CD4-positive, CD25-positive, alpha-beta regulatory T cell (primary cell): ENCODE measurements at places on chromosomes 4 and X. TPM values are rescaled to one million over a fixed set of nuclear protein-coding genes. Genes with fewer than 3 reads are reported as not detected.

GRCh38 chr4:58453956-58454355 lies 1343.8 kb upstream of the IGFBP7 start:
- no peak overlapping the region for H3K27ac ChIP-seq
- no peaks in the 10 kb centered on the region for H3K36me3 ChIP-seq
- no peaks in the 10 kb centered on the region for H3K27me3 ChIP-seq
- no peak for DNase-seq

The MTNR1A gene
- total RNA-seq: not detected

The GAB1 gene
- total RNA-seq: 1.2 TPM

- H3K27ac ChIP-seq: no peak overlapping the region
- no peaks in the 10 kb centered on the region for H3K36me3 ChIP-seq
- no peak overlapping the region for H3K4me3 ChIP-seq
Measured at GRCh38 chrX:35890699-35891098, 28.8 kb upstream of the CFAP47 start.

DNA sequence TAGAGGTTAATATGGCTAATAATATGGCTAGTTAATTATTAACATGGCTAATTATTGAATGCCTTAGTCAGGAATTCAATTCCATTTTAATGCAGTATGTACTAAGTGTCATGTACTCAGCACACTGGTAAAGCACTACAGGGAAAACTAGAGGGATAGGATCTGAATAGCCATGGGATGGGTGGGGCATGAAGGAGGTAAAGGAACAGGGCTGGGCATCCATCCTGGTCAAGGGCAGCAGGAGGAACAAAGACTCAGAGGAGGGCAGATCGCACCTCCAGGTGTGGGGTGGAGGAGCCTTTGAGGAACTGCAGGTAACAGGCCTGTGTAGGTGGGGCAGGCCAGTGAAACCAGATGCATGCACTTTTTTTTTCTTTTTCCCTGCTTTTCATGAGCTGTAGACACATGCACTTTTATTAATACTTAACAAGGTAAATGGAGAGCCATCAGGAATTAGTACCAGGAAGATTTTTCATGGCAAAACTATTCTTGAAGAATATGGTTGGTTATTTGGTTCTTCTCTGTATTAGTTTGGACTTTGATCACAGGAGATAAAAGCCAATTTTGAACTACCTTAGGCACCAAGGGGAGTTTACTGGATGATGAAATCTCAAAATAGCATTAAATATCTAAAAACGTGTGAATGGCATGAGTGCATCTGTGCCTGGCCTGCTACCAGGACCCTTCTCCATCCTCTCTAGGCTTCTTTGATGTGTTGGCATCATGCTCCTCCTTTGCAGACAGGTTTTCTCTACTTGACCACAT lies 88.3 kb downstream of the CC2D2A start:
- H3K36me3 ChIP-seq: no peaks in the 10 kb centered on the region
- no peaks in the 10 kb centered on the region for H3K27me3 ChIP-seq
- H3K27ac ChIP-seq: no peak overlapping the region

GRCh38 chrX:10171249-10171648 lies 14.5 kb downstream of the CLCN4 start:
- DNase-seq: no peak
- peaks cover 3% of the 10 kb centered on the region for H3K4me1 ChIP-seq
- no peaks in the 10 kb centered on the region for H3K36me3 ChIP-seq

GRCh38 chr4:112514647-112515197 lies 1.3 kb downstream of the NEUROG2 start:
- H3K36me3 ChIP-seq: no peaks in the 10 kb centered on the region
- H3K27ac ChIP-seq: no peak overlapping the region
- peaks cover 59% of the 10 kb centered on the region for H3K27me3 ChIP-seq
- H3K4me3 ChIP-seq: no peak overlapping the region

DNA sequence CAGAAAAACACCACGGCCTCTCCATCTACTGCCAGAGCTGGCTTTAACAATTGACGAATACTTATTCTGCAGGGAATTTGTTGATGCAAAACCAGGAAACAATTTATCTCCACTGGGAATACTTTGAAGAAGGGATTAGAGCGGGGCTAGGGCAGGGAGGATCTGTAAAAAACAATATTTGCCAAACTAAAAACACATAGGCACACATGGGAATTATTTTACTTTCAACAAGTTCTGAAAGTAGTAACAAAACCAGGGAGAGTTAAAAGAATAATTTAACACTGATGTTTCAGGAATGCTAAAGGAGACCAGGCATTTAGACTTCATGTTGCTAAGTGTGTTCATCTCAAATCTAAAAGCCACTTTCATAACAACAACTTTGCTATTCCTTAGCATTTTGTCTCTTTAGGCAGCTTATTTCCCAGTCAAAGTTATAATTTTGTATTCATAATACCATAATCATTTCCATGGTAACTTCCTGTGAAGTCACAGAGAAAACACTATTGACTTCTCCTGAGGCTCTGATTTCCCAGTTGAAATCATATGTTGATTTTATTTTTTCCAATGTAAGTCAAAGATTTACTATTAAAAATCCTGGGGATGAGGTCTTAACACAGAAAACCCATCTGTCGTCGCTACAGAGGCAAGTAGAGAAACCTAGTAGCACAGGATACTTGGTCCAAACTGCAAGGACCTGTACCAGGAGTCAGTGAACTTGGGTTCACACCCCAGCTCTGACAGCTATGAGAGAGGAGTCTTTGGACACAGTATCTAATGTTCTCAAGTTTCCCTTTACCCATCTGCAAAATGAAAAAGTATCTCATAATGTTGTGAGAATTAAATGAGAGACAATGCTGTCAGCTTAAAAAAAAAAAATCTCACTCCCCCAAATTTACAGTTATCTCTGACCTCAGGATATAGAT lies 69.3 kb downstream of the SH3RF1 start:
- no peak overlapping the region for H3K4me3 ChIP-seq
- H3K36me3 ChIP-seq: no peaks in the 10 kb centered on the region
- DNase-seq: no peak
- no peak overlapping the region for H3K27ac ChIP-seq

GRCh38 chrX:66042307-66043077 lies 2.6 kb upstream of the VSIG4 start:
- H3K36me3 ChIP-seq: no peaks in the 10 kb centered on the region
- H3K27me3 ChIP-seq: no peaks in the 10 kb centered on the region
- no peak overlapping the region for H3K4me3 ChIP-seq

DNA sequence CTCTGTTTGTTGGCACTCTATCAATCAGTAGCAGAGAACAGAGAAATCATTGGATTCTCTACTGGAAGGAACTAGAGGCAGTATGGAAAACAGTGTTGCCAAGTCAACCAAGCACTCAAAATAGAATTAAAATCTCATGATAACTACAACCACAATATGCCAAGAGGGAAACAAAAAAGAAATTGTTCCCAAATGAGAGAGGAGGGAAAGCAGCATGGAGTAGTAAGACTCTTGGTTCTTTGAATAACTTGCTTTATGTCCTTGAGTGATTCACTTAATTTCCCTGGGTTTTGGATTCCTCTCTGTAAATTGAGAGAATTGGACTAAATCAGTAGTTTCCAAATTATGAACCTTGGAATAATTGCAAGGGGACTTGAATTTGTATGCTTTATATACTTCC lies 285.5 kb upstream of the ANKRD50 start:
- no peaks in the 10 kb centered on the region for H3K4me1 ChIP-seq
- H3K4me3 ChIP-seq: no peak overlapping the region
- DNase-seq: no peak
- H3K27me3 ChIP-seq: no peaks in the 10 kb centered on the region
- no peak overlapping the region for H3K27ac ChIP-seq
- H3K36me3 ChIP-seq: no peaks in the 10 kb centered on the region

DNA sequence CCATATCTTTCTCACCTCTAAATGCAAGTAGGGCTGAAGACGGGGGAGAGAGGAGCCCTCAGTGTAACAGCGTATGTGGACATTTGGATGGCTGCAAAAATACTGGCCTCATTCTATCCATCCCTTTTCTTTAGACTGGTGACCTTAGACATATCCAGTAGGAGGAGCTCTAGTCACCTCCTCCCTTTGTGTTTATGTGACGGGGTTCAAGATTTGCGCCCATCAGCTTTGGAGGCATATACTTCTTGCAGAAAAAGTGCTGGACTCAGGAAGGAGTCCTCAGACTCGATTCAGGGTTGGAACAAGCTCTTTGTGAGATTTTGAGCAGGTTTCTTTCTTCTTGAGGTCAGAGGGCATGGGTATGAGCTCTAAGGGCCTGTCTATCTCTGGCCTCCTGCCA lies 86.2 kb downstream of the MAMLD1 start:
- H3K4me3 ChIP-seq: no peak overlapping the region
- H3K27me3 ChIP-seq: no peaks in the 10 kb centered on the region
- peak; percentile 41 for DNase-seq
- H3K4me1 ChIP-seq: no peaks in the 10 kb centered on the region
- H3K27ac ChIP-seq: no peak overlapping the region
- no peaks in the 10 kb centered on the region for H3K36me3 ChIP-seq

The EGF gene
- 2.1 TPM for total RNA-seq

DNA sequence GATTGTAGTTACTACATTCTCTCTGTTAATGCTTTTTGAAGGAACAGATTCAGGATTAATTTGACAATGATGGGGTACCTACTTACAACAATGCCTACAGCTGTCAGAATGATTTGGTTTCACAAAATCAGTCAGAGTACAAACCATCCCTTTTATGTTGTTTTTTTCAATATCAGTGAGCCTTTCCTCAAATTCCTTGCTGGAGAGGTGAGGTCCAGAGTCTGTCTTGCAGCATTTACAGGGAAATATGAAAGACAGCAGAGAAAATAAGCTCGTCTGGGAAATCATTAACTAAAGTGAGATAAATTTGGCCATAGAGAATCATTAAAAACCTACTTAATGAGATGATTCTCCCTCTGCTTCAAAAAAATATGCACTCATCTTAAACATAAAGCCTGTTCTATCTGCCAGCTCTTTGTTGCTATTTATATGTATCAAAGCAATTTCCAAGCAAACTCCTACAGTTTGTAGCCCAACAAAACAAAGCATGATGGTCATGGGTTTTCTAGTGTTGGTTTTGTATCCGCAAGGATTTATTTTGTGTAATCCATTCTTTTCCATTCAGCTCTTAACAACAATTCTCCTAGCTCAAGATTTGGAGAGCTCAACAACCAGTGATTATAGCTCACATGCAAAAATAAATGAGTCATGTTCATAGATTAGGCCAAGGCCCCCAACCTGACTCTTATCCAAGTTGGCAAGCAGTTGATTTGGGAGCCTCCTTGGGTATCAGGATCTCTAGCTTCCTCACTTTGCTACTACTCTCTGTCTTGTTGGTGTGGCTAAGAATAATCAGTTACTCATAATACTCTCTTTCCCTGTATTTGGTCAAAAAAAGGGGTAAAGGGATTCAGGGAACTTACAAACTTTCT lies 222.6 kb downstream of the ENOX2 start:
- no peaks in the 10 kb centered on the region for H3K4me1 ChIP-seq
- DNase-seq: no peak
- H3K27me3 ChIP-seq: no peaks in the 10 kb centered on the region
- H3K36me3 ChIP-seq: peaks cover under 1% of the 10 kb centered on the region
- H3K4me3 ChIP-seq: no peak overlapping the region

- H3K4me1 ChIP-seq: no peaks in the 10 kb centered on the region
- no peak for DNase-seq
- no peaks in the 10 kb centered on the region for H3K27me3 ChIP-seq
- H3K27ac ChIP-seq: no peak overlapping the region
Measured at GRCh38 chrX:78922754-78923153, 22.4 kb upstream of the P2RY10 start.

DNA sequence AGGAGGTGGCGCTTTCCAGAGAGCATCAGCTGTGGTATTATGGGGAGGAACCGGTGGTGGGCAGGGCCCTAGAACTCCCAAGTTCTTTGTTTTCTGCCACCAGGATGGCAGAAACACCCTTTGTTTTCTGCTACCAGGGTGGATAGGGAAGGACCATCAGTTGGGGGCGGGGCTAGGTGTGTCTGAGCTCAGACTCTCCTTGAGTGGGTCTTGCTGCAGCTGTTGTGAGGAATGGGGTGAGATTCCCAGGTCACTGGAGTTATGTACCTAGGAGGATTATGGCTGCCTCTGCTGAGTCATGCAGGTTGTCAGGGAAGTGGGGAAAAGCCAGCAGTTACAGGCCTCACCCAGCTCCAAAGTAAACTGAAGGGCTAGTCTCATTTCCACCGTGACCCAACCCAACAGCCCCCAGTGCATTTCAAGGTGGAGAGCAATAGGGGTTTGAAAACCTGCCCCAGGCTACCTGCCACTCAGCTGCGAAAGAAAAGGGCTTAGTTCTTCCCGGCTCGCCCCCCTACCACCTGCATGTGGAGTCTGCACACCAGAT lies 167.8 kb upstream of the FAM241A start:
- no peaks in the 10 kb centered on the region for H3K27me3 ChIP-seq
- no peak overlapping the region for H3K4me3 ChIP-seq
- H3K4me1 ChIP-seq: no peaks in the 10 kb centered on the region

GRCh38 chr4:7356667-7357310 lies 77.9 kb downstream of the PSAPL1 start:
- no peaks in the 10 kb centered on the region for H3K36me3 ChIP-seq
- H3K4me3 ChIP-seq: no peak overlapping the region
- DNase-seq: no peak
- H3K27ac ChIP-seq: no peak overlapping the region
- H3K27me3 ChIP-seq: no peaks in the 10 kb centered on the region
